ENCODE measurements at places on chromosomes 12 and 14.

DNA sequence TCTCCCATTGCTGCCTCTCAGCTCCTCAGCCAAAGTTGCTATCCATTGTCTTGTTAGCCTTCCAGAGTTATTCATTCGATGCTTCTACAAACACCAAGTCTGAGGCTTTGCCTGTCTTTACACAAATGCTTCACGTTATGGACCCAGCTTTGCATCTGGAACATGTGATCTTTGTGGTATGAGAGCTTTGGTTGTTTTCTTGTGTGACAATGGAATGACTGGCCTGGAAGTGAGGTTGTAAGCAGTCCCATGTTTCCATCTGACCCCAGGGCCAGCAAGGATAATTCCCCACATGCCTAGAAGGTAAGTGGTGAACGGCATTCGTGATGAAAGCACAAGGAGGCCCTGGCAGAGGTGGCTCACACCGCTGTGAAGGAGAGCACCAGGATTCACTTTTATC is 866.7 kb upstream of the TMEM132C start:
- no peak for DNase-seq

DNA sequence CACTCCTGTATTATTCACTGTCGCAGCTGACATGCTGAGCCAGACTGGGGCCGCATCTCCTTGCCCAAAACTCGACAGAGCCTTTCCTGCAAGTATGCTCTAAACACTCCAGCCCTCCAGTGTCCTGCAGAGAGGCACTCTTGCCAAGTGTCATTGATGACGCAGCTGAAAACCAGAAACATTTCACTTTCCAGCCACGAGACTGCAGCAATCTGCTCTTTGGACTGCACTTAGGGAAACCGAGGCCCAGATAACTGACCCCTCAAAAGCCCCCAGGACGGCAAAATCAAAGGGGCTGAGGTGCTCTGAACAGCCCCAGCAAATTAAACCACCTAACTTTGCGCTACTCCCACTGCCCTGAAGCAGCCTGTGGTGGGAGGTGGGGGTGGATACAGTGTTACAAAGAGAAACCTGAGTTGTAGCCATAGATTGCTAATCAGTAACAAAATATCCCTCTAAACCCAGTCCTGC is 2.6 kb downstream of the CCDC85C start:
- DNase-seq, result no peak

- DNase-seq, result no peak
Measured at GRCh38 chr14:42569227-42569626, 962.6 kb downstream of the LRFN5 start.

DNA sequence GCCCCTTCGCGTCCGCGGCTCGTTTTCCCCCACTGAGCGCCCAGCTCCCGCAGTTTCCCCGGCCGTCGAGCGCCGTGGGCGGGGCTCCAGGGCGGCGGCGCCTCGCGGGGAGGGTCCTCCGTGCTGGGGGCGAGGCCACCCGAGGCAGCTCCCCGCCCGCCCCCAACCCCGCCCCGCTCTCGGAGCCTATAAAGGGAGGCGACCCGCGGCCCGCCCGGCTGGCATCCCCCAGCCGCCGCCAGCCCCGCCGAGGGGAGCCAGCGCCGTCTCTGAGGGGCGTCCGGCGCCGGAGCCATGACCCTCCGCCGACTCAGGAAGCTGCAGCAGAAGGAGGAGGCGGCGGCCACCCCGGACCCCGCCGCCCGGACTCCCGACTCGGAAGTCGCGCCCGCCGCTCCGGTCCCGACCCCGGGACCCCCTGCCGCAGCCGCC is at the start of gene TAMALIN:
Gene TAMALIN (plus strand): TSS at position 221 of the 432 bp plus-strand sequence. CDS start 74 bp downstream, at position 295.
- no peak for DNase-seq

- DNase-seq, result no peak
Measured at GRCh38 chr14:20618271-20618749, 23.2 kb downstream of the OR6S1 start.

GRCh38 chr14:28681681-28682080 is 84.9 kb upstream of the FOXG1 start:
- DNase-seq, result no peak

DNA sequence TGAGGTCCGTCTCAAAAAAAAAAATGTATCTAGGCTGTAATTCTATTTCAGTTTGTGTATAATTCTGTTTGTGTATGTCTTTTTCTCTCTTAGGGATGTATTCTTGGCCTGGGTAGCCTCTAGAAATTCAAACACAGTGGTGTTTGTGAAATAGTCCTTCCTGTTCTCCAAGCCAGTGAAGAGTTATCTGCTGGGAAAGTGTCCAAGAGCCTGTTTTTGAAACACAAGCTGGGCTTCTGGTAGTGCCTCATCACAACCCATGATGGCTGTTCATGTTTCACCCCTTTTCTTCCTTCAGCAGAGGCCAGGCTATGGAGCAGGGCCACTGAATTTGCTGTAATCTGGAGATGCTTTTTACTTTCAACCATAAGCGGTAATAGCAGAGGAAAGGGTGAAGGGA is 14.7 kb downstream of the METTL3 start:
- DNase-seq, result no peak

DNA sequence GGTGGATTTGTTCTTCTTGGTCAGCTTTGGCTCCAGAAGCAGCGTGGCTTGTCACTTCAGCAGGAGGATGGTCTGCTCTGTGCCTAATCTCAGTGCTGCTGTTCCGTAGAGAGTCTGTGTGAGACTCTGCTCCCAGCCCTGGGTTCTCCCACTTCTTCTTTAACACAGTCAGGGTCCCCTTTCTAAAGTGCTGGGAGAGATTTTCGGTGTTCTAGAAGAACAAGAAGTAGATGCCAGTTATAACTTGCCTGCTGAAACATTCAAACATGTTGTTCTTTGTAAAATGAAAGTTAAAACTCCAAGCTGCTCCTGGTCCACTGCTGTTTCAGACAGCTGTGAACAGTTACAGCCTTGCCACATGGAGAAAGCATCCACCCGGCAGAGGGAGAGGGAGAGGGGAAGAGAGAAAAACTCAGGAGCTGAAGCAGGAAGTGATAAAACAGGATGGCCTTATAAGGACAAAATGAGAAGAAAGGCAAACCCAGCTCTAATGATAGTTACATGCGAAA is 55.2 kb upstream of the CERS5 start:
- DNase-seq, result no peak

DNA sequence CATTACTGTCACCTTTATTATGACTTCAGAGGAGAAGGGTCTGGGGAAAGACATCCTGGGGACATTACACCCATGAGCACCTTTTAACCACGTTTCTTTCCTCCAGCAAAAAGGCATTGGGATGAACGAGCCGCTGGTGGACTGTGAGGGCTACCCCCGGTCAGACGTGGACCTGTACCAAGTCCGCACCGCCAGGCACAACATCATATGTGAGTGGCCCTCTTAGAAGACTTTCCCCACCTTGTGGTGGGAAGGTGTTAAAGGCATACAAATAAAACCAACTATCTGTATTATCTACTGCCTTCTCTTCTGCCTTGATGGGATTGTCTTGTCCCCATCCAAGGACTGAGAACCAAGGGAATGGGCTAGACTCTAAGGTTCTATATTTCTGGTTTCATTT is 6.0 kb downstream of the PSMD9 start:
- peak; percentile 43 for DNase-seq

DNA sequence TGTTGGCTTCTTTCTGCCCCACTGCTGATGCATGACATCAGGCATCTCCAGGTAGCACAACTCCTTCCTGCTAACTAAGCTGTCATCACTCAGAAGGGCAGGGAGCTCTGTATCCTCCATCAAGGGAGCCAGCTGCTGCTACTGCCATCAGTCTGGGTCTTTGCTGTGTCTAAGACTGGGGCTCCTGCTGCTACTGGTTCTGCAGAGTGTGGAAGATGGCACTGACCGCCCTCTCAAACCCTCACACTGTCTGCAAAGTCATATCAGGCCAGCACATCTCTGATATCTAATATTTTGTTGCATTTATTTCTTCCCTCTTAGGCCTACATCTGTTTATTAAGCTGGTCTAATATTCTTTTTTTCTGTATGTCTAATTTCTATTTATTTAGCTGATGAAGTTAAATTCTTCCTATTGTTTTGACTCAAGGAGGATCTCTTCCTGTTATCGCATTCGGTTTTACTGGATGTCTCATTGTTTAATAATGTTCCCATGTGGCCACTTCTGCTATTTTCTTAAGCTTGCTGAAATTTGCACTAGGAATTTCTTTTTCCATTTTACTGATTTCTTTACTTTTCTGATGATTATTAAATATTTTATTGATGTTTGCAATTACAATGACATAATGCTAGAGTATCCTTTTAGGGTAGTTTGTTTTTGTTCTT is 7.6 kb upstream of the E2F7 start:
- no peak for DNase-seq

GRCh38 chr12:82959821-82960220 is 273.1 kb downstream of the TMTC2 start:
- no peak for DNase-seq

- no peak for DNase-seq
Measured at GRCh38 chr12:97182769-97183168, 275.7 kb downstream of the NEDD1 start.

DNA sequence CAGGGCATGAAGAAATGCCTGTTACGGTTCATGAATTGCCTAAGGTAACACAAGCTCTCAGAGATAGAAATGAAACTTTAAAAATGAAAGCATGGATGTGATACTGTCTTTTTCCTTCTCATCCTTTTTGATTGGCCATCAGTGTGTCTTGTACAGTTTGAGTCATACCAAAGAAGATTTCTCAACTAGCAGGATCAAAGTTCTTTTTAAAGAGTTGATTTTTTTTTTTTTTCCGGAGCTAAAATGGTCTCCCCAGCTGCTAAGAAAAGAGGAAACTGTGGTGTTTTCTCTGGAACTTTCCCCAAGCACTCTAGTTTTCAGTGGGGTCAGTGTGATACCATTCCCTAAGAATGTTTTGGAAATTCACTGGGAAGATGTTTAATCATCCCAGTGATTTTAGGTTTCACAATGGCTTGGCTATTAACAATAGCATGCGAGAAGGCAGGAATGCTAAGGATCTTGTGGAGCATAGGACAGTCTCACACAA is 105.0 kb downstream of the ETNK1 start:
- no peak for DNase-seq

DNA sequence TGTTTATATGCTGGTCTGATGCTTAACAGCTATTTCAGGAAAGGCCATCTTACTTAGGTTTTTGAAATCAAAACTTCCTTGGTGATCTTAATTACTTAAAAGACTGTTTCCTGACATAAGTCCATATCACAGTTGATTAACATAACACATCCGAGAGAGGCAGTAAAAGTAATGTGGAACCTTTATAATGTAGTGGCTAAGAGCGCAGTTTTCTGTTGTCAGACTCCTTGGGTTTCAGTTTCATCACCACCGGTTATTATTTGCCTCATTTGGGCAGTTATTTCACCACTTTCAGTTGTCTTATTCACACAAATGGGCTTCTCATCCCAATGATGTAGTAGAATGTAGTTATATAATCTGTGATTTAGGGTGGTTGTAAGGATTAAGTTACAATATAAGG is 30.9 kb downstream of the TBC1D15 start:
- DNase-seq, result no peak

GRCh38 chr12:119341988-119342387 is 7.5 kb downstream of the CCDC60 start:
- DNase-seq, result no peak

DNA sequence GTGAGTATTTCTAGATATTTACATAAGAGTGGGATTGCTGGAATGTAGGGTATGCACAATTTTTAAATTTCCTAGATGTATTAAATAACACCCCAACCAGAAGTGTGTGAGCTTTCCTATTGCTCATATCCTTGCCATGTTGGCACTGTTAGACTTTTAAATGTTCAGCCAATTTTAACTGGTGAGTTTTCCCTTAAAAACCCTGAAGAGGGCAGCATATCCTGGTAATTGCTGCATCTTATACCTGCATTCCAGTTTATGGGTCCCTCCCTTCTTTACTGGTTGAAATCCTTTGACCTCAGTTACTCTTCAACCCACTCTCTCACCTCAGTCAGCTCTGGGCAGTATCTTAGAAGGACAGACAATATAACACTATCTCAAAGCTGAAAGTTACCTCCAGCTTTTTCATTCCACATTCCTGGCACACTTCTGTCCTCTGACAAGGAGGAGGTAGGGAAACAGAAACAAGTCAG is 270.6 kb downstream of the PAWR start:
- peak; percentile 87 for DNase-seq

- DNase-seq, result no peak
Measured at GRCh38 chr14:23112359-23113178, 6.5 kb downstream of the CEBPE start.

GRCh38 chr14:88983755-88984154 is 159.3 kb downstream of the TTC8 start:
- no peak for DNase-seq

GRCh38 chr14:72164420-72165228 is 232.4 kb downstream of the RGS6 start:
- no peak for DNase-seq

GRCh38 chr12:93894391-93895088 is 217.4 kb downstream of the CRADD start:
- no peak for DNase-seq

- DNase-seq, result no peak
Measured at GRCh38 chr12:76043377-76043776, 11.8 kb upstream of the PHLDA1 start.

DNA sequence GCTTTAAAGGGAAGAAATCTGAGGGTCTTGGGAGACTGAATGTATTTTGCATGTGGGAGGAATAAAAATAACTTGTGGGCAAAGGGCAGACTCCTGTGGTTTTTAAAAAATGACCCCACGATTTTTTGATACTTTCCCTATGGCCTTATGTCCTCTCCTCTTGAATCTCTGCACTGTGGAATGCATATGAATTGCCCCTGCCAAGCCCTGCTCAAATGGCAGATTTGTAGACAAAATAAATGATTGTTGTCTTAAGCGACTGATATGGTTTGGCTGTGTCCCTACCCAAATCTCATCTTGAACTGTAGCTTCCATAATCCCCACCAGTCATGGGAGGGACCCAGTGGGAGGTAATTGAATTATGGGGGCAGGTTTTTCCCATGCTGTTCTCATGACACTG is 223.8 kb downstream of the DACT1 start:
- no peak for DNase-seq

DNA sequence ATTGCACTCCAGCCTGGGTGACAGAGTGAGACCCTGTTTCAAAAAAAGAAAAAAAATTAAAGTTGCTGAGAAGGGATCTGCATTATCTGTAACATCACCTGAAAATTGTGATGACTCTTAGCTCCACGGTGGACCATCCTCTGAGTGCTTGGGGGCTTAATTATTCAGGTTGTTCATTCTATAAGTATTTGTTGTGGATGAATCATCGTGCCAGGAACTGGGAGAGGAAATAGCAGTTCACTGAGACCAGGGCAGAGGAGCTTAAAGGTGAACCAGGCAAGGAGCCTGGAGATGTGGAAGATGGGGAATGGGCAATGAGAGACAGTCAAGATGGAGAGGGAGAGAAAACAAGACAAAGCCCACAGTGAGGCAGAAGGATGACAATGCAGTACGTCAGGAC is 25.5 kb upstream of the GSC start:
- DNase-seq, result no peak

DNA sequence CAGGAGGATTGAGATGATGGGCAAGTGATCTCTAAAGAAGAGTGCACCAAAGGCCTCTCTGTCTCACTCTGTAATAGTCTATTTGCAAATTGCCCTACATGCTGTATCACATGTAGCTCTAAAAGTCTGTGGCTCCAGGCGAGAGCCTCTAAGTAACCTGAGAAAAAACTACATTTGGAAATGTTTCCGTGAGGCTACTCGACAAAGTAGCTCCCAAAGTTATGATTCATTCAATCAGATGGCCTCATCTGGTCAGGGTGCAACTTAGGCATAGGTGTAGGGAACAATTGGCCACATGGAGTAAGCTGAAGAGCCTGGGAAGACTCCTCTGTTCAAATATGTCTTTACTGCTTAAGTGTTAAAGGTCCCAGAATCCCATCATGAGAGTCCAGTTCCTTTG is 155.4 kb upstream of the PLEKHG7 start:
- DNase-seq, result no peak

- peak; percentile 88 for DNase-seq
Measured at GRCh38 chr12:71162832-71163763, 5.3 kb upstream of the TSPAN8 start.

- DNase-seq, result peak; percentile 71
Measured at GRCh38 chr14:99266181-99267178, 5.5 kb downstream of the BCL11B start.
